H9 (cell line): ENCODE measurements at places on chromosomes 16 and 17.
A peak's percentile ranks its signal among the peaks of the same experiment; 100 is the strongest.

GRCh38 chr17:65173284-65173793, 36.2 kb downstream of the RGS9 start:
- DNase-seq: peak; percentile 45

- no peak for DNase-seq
These were observed 18.8 kb downstream of the MYH10 start for GRCh38 chr17:8611619-8612298.

GRCh38 chr16:73280388-73280787, 232.5 kb upstream of the ZFHX3 start:
- no peak for DNase-seq

DNA sequence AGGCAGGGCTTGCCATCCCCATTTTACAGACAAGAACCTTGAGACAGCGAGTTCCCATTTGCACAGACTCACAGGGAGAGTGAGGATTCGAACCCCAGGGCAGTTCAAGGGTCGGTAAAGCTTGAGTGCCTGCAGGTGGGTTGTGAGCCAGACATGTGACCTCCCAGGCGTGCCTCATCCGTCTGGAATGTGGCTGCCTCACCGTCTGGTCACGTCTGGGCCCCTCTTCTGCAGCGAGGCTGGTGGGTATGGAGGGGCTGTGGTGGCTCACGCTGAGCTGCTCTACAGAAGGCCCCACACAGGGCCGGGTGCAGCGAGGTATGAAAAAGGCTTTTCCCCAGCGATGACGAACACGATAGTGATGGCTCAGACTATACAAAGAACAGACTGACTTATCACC, 35.8 kb upstream of the LHX1 start:
- peak; percentile 83 for DNase-seq

DNA sequence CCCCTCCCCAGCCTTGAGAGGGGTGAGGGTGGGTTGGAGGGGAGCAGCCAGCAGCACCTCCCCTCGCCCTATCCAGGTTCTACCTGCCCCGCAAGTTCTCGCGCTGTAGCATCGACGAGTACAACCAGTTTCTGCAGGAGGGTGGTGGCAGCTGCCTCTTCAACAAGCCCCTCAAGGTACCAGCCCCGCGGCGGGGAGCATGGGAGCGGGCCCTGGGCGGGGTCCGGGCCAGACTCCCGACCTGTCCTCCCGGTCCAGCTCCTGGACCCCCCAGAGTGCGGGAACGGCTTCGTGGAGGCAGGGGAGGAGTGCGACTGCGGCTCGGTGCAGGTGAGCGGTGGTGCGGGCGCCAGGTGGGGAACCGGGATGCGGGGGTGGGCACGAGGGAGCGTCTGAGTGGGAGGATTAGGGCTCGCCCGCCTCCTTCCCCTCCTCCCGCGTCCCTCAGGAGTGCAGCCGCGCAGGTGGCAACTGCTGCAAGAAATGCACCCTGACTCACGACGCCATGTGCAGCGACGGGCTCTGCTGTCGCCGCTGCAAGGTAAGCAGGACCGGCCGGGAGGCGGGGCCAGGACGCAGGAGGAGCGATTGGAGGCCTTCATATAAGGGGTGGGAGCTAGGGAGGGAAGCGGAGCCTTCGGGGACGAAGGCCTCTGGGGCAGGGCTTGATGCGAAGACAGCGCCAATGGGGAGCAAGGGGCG, 16.5 kb downstream of the ADAM11 start:
- DNase-seq: no peak

GRCh38 chr17:9677411-9677810, 32.1 kb downstream of the USP43 start:
- no peak for DNase-seq

- DNase-seq: no peak
These were observed 1.3 kb upstream of the MTSS2 start for GRCh38 chr16:70687102-70687511.

GRCh38 chr16:56879276-56879675, 14.3 kb downstream of the SLC12A3 start:
- DNase-seq: no peak

DNA sequence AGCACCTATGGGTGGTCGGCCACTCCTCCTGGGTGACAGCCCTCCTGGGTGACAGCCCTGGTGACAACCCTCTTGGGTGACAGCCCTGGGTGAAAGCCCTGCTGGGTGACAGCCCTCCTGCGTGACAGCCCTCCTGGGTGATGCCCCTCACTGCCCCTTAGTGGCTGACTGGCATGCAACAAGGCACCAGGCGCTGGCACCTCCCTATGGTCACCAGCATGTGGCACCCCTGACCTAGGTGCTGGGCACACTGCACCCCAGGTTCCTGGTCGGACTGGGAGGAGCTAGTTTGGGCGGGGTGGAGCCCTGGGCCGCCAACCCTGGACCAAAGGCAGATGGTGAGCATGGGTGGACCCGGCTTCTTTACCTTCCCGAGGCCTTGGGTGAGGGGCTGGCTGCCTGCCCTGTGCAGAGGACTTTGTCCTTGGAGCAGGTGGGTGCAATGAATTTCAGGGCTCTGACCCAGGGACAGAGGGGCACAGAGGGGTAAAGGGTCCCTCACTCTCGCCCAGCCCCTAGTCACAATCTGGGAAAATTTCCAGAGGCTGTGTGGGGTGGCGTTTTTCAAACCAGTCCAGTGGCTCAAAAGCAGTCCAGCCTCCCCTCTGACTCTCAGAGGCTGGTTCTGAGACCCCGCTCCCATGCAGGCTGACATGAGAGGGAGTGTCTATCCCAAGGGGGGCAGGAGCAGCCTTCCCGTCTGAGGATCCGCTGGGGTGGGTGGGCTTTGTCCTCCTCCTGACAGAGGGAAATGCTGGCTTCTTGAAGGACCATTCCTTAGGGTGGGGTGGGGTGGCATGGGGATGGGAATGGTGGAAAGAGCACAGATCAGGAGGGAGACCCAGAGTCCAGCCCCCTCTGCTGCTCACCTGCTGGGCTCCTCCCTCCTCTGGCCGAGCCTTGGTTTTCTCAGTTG, 25.9 kb upstream of the TNFRSF13B start:
- no peak for DNase-seq

GRCh38 chr17:16980061-16980460, 8.1 kb upstream of the TNFRSF13B start:
- no peak for DNase-seq

DNA sequence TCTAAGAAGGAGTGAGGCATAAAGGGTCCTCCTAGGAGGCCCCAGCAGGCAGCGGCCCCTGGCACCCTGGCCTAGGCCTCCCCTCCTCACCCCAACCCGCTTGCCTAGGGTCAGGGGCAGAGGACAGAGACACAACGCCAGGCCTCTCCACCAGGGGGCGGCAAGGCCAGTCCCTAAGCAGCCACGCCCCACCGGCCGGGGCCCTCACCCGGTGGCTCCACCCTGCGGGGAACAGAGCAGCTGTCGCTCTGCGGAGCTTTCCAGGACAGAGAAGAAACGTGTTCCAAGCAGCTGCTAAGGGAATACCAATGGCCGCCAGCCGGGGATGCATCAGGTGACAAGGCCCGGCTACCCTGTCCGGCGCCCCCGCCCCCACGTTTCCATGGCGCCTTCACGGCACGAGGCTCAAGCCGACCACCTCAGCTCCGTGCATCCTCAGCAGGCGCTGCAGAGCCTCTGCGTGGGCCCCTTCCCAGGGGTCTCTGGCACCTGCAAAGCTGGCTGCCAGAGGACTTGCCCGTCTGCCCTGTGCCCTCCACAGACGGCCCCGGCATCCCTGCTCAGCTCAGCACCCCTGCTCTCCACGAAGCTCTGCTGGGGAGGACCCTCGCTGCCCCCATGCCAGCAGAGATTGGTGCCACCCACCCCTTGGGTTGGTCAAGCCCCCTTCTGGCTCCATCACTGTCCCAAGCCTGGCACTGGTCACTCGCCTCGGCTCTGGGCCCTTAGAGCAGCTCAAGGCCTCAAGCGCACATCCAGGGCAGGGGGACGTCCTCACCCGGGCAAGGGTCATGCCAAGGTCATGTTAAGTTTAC, 5.6 kb downstream of the ZNF598 start:
- DNase-seq: peak; percentile 97

GRCh38 chr17:60134396-60135150, 15.2 kb upstream of the CA4 start:
- DNase-seq: no peak

GRCh38 chr16:61413021-61413420, 623.2 kb downstream of the CDH8 start:
- no peak for DNase-seq

DNA sequence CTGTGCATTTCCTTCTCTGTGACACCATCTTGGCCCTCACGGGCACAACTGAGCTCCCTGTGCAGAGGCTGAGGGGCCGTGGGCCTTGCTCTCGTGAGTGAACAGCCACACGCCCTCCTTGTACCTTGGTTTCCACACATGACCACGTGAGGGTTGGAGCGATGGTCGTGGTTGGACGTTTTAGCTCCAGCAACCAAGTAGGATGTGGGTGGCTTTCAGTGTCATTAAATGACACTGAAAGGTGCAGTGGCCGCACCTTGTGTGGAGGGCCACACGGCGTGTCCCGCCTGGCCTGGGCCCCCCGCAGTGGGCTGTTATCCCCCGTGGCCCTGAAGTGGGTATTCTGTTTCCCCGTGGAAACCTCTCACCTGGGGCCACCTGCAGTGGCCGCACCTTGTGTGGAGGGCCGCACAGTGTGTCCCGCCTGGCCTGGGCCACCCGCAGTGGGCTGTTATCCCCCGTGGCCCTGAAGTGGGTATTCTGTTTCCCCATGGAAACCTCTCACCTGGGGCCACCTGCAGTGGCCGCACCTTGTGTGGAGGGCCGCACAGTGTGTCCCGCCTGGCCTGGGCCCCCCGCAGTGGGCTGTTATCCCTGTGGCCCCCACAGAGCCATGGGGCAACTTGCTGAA, 28.2 kb downstream of the ACSF3 start:
- no peak for DNase-seq

DNA sequence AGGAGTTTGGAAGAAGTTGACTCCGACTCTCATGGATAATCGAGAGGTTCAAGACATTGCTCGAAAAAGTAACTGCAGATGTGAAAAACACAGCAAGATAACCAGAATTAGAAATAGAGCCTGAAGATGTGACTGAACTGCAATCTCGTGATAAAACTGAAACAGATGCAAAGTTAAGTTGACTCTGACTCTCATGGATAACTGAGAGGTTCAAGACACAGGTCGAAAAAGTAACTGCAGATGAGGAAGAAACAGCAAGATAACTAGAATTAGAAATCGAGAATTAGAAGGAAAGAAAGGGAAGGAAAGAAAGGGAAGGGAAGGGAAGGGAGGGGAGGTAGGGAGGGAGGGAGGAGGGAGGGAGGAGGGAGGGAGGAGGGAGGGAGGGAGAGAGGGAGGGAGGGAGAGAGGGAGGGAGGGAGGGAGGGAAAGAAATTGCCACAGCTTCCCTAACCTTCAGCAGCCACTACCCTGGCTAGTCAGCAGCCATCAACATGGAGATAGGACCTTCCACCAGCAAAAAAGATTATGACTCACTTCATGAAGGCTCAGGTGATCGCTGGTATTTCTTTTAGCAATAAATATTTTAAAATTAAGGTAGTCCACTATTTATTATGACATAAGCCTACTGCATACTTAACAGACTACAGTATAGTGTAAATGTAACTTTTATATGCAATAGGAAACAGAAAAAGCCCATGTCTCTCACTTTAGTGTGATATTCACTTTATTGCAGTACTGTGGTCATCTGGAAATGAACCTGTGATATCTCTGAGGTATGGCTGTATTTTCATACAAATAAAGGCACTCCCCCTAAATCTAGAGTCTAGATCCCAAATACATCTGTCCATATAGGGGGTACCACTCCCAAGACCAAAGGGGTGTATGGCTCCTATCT, 68.3 kb downstream of the KANSL1 start:
- DNase-seq: no peak

- DNase-seq: no peak
These were observed 30.0 kb upstream of the CLEC18A start for GRCh38 chr16:69921127-69921526.

DNA sequence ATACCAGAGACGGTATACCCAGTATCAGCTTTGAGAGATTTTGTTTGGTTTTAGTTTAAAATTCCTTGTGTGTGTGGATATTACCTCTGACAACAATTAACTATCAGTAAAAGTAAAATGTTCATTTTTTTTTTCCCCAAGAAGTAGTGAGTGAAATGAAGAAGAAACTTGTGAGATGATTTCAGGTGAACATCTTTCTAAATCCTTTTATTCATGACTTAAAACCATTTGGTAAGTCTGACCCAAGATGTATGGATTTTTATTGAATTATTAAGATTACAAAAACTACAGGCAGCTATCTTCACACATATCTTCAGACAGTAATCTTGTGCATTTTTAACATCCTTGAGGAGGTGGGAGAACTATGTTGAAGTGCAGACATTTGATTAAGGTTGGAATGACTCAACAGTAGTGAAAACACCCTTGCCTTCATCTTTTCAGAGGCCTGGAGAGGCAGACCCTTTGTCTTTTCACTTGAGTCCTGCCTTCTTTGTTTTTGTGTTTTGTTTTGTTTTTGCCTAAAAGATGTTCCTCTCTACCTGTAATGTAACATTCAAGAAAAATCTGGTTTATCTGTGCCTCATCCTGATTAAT, 240.3 kb upstream of the TBX2 start:
- no peak for DNase-seq
